GM19239 (cell line): ENCODE measurements at places on chromosomes 5 and 9.

GRCh38 chr5:72179028-72179815, 71.9 kb downstream of the MAP1B start:
- no peak for DNase-seq

DNA sequence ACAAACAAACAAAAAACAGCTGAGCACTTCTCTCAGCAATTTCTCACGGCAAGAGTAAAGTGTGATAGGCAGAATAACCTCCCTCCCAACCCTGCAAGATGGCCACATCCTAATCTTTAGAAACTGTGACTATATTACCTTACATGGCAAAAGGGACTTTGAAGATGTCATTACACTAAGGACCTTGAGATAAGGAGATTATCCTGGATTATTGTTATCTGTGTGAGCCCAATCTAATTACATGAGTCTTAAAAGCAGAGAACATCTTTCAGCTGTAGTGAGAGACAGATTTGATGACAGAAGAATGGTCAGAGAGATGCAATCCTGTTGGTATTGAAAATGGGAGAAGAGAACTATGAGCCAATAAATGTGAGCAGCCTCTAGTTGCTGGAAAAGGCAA, 347.9 kb downstream of the CDH9 start:
- no peak for DNase-seq

GRCh38 chr5:53779541-53779981, 219.1 kb downstream of the NDUFS4 start:
- no peak for DNase-seq

DNA sequence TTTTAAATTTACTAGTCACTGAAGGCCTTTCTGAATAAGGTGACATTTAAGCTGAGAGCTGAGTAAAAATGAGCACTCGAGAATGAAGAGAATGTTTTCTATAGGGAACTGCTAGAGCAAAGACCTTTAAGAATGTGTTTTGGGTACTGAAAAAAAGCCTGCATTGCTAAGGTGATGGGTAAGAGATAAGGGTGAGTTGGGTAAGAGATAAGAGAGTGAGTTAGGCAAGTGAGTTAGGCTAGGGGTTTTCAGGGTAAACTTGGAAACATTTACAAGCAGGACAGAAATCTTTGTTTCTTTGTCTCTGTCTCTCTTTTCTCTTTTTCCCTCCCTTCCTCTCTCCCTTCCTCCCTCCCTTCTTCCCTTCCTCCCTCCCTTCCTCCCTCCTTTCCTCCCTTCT, 5.6 kb downstream of the RAD23B start:
- DNase-seq = no peak

DNA sequence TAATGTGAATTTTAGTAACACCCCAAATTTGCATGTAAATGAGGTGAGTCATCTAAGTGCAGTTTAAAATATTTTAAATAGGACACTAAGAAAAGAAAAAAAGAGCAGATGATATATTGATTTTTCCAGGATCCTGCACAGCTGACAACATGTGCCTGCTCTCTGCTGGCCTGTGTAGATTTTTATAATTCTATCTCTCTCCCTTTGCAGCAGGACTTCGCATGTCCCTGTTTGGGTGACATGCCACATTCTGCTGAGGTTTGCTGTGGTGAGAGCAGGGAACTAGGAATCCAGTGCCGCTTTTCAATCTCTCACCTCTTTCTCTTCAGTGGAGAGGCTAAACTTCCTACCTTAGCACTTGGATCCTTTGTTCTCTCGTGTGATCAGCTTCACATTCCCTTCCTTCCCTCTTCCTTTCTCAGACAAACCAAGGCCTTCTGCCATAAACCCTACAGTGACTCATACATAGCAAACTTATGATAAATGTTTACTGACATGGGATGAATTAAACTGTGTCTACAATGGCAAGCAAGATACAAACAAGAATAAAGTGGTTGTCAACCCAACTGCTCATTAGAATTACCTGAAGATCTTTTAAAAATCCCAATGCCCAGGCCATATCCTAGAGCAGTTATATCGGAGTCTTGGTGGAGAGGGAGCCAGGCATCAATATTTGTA, 198.8 kb upstream of the EFNA5 start:
- no peak for DNase-seq

GRCh38 chr5:72681781-72682180, 134.7 kb upstream of the TNPO1 start:
- DNase-seq = no peak

- no peak for DNase-seq
Measured at GRCh38 chr5:124154714-124155113, 591.7 kb downstream of the ZNF608 start.

DNA sequence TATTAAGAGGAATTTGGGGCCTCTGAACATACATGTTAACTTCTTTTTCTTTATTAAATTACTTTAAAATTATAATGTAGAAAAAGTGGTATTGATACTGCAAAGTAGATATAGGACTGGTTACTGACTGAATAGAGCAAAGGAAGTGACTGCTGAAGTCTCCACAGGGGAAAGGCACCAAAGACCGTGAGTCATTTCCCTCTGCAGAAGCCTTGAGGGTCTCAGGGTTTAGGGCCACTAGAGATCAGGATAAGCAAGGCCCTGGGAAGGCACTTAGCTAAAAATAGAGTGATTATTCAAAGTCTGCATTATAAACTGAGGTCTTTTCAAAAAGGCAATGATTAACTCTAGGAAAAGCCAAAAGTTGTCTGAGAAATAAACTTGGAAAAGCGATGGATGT, 44.7 kb upstream of the ITGA1 start:
- DNase-seq = no peak

- DNase-seq = no peak
Measured at GRCh38 chr5:181042722-181043121, 2.7 kb downstream of the BTNL9 start.

DNA sequence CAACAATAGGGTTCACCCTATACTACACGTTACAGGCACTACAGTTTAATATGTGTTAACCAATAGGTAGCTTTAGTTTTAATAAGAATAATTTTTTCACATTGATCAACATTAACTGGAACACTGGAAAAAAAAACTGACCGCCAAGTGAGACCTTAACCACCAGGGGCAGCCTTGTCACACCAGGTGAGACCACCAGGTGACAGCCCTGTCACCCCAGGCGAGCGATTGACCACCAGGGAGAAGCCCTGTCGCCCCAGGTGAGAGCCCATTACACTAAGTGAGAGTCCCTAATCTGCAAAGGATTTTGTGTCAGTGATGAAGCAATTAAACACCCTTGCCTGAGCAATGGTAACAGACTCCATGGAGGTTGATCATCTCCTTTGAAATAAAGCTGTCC, 75.4 kb upstream of the SYK start:
- DNase-seq = no peak

- no peak for DNase-seq
Measured at GRCh38 chr9:129677456-129677855, 12.0 kb downstream of the PRRX2 start.

GRCh38 chr9:130901498-130902203, 5.0 kb upstream of the QRFP start:
- DNase-seq = no peak

- DNase-seq = no peak
Measured at GRCh38 chr5:178116143-178116885, 3.0 kb downstream of the N4BP3 start.
